ENCODE measurements at places on chromosomes 5 and 9.
A peak's percentile ranks its signal among the peaks of the same experiment; 100 is the strongest.

DNA sequence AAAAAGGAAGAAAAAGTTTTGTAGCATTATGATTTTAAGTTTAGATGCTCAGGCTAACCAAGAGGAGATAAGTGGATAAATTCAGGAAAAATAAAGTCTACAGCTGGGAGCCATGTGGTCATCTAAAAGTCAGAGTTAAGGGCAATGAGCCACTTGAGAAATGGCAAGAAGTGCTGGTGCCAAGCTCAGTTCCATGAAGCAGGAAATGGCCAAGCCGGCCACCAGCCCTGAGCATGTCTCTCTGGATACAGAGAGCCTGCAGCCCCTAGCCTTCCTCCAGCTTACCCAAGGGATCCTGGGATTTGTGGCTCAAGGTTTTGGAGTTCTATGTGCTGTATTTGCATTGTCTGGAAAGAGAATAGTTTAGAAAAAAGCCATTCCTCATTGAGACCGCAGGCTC is 12.2 kb upstream of the S1PR3 start:
- DNase-seq = no peak

- no peak for DNase-seq
These were observed 536 bp downstream of the PCDHAC1 start for GRCh38 chr5:140926443-140927227.

- DNase-seq = no peak
These were observed 82.0 kb upstream of the TRIO start for GRCh38 chr5:14061106-14061505.

DNA sequence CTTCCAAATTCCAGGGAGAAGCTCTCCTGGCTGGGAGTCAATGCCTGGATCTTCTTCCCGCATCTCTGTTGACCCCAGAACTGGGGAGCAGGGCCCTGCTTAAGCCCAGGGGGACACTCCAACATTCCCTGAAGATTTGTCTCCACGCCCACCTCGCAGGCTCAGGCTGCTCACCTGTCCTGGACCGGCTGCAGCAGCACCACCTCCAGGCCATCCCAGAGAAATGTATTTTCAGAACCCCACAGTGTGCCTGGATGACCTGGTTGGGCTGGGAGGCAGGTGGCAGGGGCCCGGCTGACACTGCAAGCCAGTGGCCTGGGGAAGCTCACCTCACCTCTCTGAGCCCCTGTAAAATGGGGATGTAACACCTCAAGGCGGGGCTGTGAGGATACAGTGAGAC is 27.1 kb upstream of the ZBTB43 start:
- DNase-seq = no peak

GRCh38 chr9:79352322-79352721 is 219.4 kb upstream of the TLE4 start:
- no peak for DNase-seq

DNA sequence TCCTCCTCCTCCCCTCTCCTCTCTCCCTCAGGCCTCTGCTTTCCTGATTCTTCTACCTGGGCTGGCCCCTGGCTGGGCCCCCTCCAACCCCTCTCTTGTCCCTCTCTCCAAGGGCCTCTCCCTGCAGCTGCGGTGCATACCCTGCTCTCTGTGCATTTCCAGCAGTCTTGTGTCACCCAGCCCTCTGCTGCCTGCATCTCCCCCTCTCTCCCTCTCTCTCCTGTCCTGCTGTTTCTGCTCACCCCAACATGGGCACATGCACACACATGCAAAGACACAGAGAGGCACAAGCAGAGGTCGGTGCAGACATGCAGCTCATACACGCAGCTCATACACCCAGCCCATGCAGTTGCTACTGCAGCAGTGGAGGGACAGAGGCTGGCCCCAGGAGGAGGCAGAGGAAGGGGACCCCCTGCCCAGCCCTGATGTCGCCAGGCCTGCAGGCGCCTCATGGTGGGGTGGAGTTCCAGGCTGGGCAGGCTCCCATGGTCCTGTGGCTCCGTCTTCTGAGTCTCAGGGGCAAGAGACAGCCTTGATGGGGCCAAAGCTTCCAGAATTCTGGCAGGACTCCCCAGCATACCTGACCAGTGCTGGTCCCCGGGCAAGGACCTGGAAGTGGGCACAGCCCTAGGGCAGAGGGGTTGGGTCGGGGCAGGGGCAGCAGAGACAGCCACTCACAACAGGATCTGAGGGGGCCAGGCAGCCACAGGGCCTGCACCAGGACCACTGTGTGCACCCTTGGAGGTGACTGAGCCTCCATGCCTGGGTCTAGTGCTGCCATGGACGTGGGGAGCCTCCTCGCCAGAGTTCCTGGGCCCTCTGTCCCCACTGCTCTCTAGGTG is 216.9 kb downstream of the C9orf50 start:
- no peak for DNase-seq

DNA sequence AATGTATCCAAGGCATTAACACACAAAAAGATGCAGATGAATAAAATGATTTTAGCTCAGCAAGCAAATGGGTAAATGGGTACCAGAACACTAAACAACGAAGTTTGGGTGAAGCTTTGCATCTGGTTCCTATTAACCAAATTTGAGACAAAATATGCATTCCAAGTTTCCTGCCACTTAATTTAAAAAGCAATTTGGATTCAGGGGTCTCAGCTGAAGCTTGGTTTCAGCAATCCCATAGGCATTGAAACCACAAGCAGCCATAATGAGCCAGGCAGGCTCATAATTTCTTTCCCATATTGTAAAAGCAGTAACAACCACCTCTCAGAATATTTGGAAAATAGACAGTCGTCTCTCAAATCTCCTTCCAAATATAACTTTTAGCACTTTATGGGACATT is 138.9 kb downstream of the NXNL2 start:
- DNase-seq = no peak

DNA sequence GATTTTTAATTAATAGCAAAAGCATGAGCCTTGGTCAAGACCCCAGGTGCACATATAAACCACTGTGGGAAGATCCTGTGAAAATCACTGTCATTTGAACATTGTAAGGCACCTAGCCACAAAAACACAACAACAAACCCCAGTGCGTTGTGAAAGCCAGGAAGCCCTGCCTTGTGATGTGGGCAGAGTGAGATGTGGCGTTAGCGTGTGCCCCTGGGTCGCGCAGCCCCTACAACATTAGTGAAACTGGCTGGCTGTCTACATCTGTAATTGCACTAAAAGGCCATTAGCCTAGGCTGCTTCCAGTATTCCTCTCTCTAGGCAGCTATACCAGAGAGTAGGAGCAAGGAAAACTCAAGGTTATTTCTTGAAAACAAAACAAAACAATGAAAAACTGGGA is 21.1 kb upstream of the PDZD2 start:
- DNase-seq = no peak

GRCh38 chr5:131810510-131811249 is 13.9 kb upstream of the FNIP1 start:
- peak; percentile 25 for DNase-seq

DNA sequence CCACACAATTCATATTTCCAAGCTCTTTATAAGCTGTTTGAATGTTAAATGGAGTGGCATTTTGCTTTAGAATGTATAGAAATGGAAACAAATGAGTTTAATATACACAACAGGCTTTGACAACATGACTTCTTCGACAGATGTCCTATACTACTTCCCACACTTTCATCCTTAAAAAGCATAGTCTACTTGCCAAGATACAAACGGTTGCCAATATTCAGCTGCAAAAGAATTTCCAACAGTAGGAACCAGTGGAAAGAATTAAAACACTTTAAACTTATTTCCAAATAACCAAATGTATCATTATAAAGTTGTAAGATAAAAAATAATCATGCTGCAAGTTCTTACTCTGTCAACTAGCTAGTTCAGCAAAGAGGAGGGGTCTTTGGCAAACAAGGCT is 456.4 kb downstream of the PDE4D start:
- no peak for DNase-seq

- DNase-seq = no peak
These were observed 639 bp downstream of the INVS start for GRCh38 chr9:100099722-100100042.

- DNase-seq = no peak
These were observed 262.9 kb upstream of the PTPRD start for GRCh38 chr9:10875752-10876151.

- peak; percentile 46 for DNase-seq
These were observed 55.5 kb upstream of the DMRT1 start for GRCh38 chr9:785997-786396.

DNA sequence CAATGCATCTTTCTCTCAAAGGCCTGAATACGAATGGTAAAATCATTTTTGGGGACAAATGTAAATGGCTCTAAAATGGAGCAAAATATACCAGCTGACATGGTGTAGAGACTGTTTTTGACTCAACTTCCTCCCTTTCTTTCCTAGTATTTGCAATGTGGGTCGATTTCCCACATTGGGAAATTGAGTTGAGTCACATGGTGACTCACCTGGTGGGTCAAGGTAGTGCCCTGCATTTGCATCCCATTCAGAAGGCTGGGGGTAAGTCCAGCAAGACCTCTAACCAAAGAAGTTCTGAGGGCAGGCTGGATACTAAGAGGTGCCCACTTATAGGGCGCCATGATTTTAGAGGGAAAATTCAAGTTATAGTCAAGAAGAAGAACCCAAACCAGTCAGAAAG is 179.6 kb upstream of the MPDZ start:
- no peak for DNase-seq

Measured in suppressor macrophage treated with lipopolysaccharide for 1 hour (primary cell).